Stimulated activated CD4-positive, alpha-beta T cell treated with anti-CD3 and anti-CD28 coated beads, TNF-alpha, amount 100 ng/mL, for 1 hour (primary cell): ENCODE measurements at places on chromosomes 16 and 17.

GRCh38 chr16:66923866-66924265 is 1.5 kb downstream of the RRAD start:
- DNase-seq, result no peak

DNA sequence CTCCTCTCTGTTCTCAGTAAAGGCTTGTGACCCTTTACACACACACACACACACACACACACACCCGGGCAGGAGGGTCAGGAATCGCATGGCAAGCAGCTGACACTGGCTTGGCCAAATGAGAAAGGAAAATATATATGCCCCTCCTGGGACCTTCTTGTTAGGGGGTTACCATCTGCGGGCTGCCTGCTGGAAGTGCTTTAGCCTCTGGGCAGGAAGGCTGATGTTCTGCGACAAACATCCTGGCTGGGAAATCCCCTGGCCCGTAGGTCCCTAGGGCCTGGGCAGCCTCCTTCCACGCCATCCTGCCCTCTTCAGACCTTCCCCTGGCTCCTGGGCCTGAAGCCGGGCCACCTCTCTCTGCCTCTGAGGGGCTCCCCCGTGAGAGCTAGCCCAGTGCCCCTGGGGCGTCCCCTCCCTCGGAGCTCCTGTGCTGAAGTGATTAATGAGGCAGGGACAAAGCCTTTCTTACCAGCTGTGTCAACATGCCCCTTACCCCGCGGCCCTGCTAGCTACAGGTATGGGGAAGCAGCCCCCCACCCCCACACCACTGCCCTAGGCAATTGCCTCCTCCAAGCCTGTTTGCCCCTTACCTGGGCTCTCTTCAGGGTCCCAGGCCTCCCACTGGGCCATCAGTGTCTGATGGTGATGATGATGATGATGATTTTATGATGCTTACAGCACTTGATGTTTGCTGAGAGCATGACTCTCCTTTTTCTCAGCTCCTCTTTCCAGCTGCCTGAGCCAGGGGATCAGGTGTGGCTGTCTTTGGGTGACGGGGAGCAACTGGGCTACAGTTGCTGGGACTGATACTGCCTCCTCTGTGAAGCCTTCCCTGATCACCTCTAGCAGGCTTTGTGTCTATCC is 32.8 kb upstream of the ETV4 start:
- no peak for DNase-seq

DNA sequence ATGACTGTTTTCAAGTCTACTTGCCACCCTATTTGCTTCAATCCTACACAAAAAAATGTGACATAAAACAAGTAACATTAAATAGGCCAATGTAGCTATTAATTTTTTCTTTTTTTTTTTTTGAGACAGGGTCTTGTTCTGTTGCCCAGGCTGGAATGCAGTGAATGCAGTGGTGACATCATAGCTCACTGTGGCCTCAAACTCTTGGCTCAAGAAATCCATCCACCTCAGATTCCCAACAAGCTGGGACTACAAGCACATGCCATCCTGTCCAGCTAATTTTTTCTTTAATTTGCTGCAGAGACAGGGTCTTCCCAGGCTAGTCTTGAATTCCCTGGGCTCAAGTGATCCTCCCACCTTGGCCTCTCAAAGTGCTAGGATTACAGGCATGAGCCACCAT is 29.4 kb downstream of the ANKFY1 start:
- DNase-seq, result no peak

- no peak for DNase-seq
Measured at GRCh38 chr17:68599091-68599490, 2.1 kb downstream of the FAM20A start.

- DNase-seq, result no peak
Measured at GRCh38 chr17:2235792-2236366, 67.7 kb downstream of the SMG6 start.

DNA sequence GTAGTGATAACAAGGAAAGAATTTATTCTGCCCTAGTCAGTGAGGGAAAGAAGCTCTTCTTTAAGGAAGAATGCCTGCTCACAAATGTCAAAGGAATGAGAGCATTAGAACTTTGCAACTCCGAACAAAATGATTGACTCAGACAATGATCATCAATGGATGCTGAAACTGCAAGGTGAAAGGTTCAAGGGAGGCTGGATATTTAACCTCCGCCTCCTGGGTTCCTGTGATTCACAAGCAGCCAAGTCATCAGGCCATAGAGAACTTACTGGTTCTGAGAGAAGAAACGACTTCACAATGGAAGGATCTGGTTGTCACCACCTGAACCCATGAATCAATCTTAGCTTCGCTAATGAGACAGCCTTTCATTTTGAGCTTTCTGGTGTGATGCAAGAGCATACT is 16.0 kb upstream of the SCNN1B start:
- DNase-seq, result no peak

DNA sequence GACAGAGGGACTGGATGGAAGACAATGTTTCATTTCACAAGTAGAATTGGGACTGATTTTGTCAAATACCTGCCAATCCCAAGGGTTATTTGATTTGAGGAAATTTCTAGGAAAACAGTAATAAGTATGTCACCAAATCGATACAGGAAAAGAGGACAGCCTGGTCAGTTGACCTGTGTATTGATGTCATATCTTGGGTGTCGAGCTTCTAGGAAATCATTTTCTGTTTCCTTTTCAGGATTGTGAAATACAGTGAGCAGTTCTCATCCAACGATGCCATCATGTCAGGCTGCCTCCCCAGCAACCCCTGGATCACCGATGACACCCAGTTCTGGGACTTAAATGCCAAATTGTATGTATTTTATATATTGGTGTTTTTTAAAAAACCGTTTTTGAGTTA is 56.1 kb downstream of the RGS9 start:
- no peak for DNase-seq

DNA sequence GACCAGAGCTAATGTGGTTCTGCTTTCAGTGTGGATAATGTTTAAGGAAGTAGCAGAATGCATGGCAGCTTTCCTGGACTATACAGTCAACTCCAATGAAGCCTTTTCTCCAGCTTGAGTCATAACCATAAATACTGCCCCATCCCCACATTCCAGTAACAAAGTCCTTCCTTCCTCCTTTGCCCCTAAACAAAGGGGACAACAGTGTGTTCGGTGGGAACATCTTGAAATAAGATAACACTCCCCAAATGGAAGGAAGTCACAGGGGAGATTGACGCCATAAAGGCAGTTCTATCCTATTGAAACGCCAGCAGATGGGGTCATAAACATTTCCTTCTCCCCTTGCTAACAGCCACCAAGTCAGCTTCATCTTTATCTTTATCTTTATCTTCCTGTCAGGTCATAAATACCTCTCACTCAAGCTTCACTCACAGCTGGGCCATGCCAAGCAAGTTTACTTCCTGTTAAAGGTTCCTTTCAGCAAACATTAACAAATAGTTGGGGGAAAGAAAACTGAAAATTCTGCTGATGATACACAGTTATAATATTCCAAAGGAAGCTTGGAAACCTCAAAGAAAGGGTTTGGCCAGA is 136.7 kb downstream of the SNX11 start:
- no peak for DNase-seq

- DNase-seq, result no peak
Measured at GRCh38 chr17:49469831-49470810, 25.0 kb upstream of the NGFR start.

GRCh38 chr16:3182608-3183444 is 5.2 kb upstream of the OR1F1 start:
- DNase-seq, result no peak

GRCh38 chr17:83186226-83186625 is 106.8 kb downstream of the METRNL start:
- no peak for DNase-seq

- no peak for DNase-seq
Measured at GRCh38 chr16:51150888-51151320, at the start of gene SALL1. Gene SALL1 (minus strand): TSS chr16:51151270. CDS start chr16:51151241, 29 bp downstream.

GRCh38 chr16:76201385-76201784 is 75.8 kb upstream of the CNTNAP4 start:
- DNase-seq, result no peak

DNA sequence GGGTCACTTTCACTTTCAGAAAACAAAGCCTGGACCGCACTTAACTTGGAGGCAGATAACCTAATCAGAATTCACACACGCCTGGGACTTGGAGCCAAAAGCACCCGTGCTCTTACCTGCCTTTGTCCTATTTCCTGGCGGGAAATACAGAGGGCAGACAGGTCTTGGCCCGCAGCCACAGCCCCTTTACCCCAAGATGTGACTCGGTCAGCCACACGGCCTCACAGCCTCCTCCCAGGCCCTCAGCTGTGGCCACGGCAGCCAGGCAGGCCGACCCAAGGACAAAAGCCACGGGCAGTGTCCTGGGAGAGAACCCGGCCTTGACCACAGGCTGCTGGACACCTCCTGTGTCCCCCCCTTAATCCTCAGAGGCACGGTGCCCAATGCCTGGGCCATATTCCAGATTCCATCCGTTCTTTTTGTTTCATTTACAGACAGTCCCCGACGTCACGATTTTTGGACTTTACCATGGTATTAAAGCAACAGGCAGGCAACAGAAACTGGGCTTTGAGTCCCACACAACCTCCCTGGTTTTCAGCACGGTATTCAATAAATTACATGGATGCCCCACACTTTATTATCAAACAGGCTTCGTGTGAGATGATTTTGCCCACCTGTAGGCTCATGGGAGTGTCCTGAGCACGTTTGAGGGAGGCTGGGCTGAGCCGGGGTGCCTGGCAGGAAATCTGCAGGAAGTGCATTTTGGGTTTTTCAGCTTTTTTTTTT is 30.1 kb upstream of the GAA start:
- no peak for DNase-seq

GRCh38 chr17:45101883-45102811 is 30.2 kb downstream of the PLCD3 start:
- no peak for DNase-seq

GRCh38 chr16:2228161-2228824 is 4.9 kb downstream of the E4F1 start:
- DNase-seq, result no peak

GRCh38 chr16:23368469-23368868 is 66.4 kb downstream of the SCNN1B start:
- no peak for DNase-seq

DNA sequence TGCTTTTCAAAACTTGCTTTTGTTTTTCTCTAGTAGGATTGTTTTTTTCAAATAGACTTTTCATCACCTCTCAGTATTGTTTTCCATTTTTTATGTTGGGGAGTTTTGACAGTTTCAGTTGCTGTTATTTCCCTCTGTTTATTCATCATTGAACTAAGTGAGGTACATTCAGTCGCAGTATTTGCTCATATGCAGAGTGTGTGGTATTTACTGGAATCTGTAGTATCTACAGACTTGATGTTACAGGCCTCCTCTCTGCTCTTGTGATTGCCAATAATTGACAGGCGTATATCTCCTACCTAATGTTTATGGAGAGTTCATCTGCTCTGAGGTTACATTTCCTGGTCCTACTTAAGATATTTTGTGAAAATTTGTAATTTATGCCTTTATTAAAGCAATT is 49.6 kb downstream of the COX10 start:
- DNase-seq, result no peak

DNA sequence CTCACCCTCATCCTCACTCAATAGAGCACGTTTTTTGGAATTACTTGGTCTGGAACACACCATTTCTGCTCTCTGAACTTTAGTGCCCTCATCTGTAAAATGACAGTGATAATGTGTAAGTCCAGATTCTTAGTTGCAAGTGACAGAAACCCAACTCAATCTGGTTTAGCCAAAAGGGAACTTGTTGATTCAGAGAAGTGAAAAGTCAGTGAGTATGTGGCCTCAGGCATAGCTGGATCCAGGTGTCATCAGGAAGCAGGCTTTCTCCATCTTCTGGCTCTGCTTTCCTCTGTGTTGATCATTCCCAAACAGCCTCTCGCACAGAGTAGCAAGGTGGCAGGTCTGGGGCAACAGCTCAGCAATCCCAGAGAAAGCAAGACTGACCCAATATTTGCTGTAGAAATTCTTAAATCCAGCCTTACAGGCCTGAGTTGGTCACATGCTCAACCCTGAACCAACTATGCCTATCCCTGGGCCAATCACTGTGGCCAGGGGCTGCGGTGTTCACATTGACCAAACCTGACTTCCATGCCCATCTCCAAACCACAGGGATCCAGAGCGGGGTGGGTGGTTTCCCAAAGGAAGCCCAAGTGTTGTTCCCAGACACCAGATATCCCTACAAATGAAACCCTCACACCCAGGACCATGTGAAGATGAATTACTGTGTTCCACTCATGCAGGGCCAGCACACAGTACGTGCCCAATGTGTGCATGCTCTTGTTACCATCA is 23.3 kb upstream of the ALKBH5 start:
- no peak for DNase-seq

GRCh38 chr17:77706938-77707337 is 251.6 kb upstream of the TNRC6C start:
- no peak for DNase-seq

DNA sequence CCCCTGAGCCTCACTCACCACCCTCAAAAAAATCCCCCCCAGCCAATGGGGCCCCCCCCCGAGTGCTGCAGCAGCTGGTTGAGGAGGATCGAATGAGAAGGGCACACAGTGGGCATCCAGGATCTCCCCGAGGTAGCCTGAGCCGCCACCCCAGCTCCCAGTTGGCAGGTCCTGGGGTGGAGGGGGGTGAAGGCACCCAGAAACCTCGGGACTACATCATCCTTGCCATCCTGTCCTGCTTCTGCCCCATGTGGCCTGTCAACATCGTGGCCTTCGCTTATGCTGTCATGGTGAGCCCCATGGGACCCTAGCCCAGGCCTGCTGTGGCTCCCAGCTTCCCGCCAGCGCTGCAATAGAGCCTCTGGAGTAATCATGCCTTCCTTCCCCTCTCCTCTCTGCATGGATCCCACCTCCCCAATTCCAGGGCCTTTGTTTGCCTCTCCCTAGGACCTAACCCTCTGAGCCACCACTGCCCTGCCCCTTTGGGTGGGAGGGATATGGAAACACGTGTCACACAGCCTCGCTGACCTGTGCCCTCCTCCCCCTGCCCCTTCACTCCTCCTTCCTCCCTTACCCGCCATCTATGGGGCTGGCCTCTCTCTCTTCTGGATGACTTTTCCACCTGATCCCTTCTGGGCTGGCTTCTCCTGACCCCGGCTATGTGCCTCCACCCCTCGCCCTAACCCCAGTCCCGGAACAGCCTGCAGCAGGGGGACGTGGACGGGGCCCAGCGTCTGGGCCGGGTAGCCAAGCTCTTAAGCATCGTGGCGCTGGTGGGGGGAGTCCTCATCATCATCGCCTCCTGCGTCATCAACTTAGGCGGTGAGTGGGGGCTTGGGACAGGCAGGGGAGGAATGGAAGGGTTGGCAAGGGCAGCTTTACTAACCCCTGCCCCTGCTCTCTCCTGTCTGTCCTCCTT is 1.9 kb downstream of the PRRT2 start:
- no peak for DNase-seq

- no peak for DNase-seq
Measured at GRCh38 chr17:44400226-44400847, 10.9 kb upstream of the ITGA2B start.

DNA sequence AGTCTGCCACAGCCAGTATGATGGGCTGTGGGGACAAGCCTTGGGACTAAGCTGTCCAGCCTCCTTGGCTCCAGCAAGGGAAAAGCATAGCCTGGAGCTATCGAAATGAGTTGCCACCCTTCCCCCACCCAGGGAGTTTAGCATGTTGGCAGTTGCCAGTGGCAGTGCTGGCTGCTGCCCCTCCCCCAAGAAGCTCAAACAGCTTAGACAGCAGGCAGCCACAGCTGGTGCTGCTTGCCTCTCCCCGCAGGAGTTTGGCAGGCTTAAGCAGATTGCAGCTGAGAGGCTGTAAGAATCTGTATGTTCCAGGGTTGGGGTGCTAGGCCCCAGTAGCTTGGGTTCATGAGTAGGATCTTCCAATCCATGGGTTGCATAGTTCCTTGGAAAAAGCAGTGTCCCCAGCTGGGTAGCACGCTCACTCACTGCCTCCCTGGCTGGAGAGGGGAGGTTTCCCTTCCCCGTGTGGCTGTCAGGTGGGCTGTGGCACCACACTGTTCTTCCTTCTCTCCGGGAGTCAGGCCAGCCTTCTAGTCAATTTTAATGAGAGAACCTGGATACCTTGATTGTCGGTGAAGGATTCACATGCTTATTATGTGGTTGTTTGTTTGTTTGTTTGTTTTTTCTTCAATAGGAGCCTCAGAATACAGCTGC is 506.1 kb downstream of the CDH11 start:
- no peak for DNase-seq
